Peyer's patch (tissue), 4 donors: ENCODE measurements at places on chromosomes 2 and 18. TPM values are rescaled to one million over a fixed set of nuclear protein-coding genes. Genes with fewer than 3 reads are reported as not detected.

- no peak for DNase-seq
Measured at GRCh38 chr2:120700659-120701058, 35.0 kb upstream of the GLI2 start.

- no peak for DNase-seq
Measured at GRCh38 chr18:6207116-6207515, 207.6 kb downstream of the L3MBTL4 start.

Gene ADNP2
- total RNA-seq = 24.9 TPM

Gene CYTIP
- total RNA-seq = 21.7 TPM

Gene DIPK1C
- not detected for total RNA-seq

Gene CDK15
- total RNA-seq = 9.9 TPM

Gene CYP27A1
- 198 TPM for total RNA-seq

DNA sequence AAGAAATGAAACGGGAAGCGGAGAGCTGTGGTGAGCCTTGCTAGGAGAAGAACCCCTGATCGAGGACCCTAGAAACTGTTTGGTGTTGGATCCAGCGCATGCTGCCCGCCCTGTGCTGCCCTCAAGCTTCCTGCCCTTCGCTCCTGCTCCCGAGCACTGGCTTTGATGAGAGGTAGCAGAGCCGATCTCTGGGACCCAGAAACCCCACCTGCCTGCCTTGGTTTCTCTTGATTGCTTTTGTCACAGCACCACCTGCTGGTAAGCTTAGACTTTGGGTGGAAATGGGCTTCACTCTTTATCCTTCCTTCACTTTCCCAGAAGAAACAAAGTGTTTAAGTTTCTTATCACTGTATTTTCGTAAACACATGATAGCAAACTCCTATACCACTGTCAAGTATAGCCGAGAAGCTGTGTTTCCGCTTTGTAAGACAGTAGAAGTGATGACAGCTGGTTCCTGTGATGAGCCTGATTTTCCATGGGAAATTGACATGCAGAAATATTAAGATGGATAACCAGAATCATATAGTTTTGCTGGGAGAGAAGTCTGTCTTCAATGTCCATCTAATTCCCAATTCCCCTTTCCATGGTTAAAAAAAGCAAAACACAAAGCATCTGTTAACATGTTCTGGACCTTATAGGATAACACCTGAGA is 267.4 kb downstream of the PHLPP1 start:
- DNase-seq = no peak

- DNase-seq = no peak
Measured at GRCh38 chr2:121193185-121193584, 91.8 kb downstream of the TFCP2L1 start.

- no peak for DNase-seq
Measured at GRCh38 chr2:132366421-132367180, 50.0 kb upstream of the GPR39 start.

Gene NCKAP5
- total RNA-seq = 28.5 TPM

DNA sequence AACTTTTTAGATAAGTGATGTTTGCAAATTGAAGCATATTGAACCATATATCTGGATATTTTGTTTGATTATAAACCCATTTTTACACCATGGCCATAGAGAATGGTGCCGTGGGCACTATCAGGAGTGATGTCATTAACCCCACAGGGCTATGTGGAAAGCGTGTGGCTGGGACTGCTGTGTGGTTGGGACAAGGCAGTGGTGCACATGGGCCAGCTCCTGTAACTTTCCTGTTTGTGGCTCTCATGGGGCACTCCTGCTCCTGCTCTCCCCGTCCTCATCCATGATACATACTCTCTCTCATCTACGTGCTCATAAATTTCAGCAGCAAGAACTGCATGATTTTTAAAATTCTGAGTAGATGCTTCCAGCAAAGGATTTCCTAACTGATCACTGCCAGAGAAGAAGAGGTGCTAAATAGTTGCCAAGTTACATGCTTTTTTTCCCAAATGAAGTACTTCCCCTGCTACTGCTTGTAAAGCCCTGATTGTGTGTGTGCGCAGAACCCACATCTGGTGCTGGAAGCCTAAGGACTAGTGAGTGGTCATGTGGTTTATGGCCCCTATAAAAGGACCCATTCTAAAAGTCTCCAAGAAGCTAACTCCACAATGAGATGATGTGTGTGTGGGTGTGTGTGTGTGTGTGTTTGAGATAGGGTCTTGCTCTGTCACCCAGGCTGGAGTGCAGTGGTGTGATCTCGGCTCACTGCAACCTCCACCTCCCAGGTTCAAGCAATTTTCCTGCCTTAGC is 240.8 kb downstream of the NEDD4L start:
- no peak for DNase-seq

Gene ELOA2
- not detected for total RNA-seq

DNA sequence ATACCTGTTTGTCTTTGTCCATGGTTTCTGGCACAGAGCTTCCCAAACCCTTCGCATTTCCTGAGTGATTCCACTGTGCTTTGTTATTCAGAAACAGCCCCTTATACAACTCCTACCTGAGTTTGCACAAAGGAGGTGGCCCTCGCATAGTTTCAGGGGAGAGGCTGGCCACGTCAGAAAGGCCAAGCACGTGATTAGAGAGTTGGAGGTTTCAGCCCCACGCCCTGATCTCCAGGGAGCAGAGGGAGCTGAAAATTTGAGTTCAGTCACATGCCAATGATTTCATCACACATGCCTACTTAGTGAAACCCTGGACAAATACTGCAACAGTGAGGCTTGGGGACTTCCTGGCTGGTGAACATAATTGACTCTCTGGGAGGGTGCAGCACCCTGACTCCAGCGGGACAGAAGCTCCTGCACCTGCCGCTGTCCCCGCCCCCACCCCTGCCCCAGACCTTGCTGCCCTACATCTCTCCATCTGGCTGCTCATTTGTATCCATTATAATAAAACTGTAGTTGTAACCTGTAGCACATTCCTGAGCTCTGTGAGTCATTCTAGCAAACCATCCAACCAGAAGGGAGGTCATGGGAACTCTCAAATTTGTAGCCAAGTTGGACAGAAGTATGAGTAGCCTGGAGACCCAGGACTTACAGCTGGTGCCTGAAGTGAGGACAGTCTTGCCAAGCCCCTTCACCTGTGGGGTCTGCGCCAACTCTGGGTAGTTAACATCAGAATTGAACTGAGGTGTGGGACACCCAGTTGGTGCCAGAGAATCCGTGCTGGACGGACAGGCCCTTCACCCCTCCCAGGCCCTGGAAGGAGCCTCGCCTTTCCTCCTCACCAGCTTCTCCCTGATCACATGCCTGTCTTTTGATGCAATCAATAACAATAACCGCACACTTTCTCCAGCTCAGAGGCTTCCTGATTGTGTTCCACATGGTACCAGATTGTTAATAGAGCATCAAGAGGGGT is 224.3 kb downstream of the ANAPC1 start:
- no peak for DNase-seq

DNA sequence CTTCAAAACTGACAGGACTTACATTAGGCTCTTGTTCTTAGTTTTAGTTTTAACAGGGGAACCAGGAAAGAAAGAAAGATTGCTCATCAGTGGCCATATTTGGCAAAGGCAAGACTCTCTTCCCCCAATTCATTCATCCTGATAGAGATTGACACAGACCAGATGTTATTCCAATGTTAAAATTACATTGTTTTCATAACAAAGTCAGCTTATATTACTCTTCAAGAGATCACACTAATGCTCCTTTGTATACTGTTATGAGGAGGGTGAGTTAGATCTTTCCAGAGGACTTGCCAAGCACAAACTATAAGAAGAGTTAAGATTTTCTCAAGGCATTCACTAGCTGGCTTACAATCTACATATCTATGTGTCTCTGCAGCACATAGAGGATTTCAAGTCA is 252.1 kb downstream of the SLC8A1 start:
- DNase-seq = no peak

- no peak for DNase-seq
Measured at GRCh38 chr2:172749388-172749787, 13.7 kb downstream of the RAPGEF4 start.

DNA sequence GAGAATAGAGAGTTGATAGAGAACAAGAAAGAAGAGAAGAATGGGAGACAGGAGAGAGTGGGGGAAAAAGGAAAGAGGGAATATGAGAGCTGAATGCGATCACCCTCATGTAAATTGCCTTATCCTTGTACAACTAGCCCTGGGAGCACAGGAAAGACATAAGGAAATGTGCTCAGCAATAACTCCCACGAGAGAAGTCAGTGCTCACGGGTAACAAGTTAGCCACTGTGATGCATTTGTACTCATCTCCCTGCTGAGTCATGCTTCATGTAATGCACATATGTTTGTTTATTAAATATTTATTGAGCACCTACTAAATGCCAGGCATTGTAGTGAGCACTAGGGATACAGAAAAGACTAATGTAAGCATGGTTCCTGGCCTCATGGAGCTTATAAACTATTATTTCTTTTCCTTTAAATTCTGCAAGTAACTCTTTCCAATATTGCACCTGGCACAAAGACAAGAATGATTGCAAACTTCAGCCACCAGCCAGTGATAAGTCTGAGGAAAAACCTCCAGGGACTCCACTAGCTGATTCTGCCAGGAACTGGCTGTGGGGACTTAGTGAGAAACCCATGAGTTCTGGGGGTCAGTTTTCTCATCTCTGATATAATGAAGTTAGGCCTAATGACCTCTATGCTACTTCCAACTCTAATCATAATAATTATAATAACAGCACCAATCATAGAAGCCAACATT is 124.1 kb downstream of the LNPK start:
- no peak for DNase-seq

Gene APCDD1
- total RNA-seq = 5.4 TPM

DNA sequence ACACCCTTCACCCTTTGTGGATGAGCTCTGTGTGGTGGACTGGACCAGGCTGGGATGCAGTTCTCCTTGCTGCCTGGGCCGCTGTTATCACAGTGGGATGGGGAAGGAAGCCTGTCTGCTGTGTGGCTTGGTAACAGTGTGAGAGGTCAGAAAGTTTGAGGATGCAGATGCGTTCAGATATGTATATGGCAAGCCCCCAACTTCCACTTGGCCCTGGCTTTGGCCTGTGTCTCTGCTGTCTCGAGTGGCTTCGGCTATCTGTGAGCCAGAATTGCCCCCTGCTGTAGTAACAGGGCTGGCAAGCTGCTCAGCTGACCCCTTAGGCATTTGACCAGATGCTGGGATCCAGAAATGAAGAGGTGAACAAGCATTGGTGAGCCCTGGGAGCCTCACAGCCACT is 106.8 kb downstream of the WDSUB1 start:
- DNase-seq = no peak

DNA sequence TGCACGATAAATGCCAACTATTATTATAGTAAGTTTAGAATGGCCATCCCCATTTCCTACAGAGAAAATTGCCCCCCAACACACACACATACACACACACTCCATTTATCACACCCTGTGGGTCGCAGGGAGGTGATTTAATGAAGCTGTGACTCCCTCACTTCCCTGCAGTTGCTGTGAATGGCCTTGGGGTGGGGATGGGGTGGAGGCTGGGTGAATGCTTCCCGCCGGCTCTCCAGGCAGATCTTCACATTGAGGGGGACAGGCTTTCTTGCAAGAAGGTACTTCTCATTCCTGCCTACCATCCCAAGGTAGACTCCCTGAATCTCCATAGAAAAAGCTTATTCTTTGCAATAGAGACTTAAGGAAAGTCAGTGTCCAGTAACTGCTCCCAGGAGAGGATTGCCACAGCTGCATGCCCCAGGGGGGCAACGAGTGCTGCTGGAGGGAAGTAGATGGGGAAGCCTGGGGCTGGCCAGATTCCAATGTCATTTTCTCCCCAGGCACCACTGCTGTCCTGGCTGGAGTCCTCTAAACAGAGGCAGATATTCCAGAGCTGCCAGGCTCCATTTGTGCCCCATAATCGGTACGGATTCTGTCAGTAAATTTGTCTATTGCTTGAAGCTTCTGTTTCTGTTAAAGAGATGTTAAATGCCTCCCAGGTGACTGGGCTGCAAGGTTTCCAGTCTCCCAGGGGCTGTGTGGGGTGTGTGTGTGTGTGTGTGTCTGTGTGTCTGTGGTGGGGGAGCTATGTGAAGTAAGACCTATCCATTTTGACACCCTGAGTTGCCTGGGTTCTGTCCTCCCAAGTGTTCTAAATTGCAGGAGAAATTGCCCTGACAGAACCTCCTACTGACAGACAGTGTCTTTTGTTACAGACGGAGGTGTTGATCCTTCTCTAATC is 265.5 kb downstream of the SRBD1 start:
- no peak for DNase-seq

DNA sequence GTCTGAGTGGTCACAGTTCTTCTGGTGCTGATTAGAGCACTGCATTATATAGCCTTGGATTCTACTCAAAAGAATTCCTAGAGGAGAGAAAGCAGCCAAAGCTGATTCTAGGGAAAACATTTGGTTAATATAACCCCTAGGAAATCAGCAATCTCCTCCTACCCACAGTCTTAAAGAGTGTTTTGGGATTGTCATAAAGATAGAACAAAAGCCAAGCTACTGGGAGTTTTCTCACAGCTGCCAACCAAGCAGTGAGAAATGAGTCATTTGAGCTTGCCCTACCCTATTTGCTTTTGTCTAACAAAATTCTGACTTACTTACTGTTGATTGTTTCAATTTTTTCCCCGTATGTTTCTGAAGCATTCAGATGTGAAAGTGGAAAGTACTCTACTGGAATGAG is 469.3 kb downstream of the PLCL1 start:
- no peak for DNase-seq

Gene IL37
- not detected for total RNA-seq

DNA sequence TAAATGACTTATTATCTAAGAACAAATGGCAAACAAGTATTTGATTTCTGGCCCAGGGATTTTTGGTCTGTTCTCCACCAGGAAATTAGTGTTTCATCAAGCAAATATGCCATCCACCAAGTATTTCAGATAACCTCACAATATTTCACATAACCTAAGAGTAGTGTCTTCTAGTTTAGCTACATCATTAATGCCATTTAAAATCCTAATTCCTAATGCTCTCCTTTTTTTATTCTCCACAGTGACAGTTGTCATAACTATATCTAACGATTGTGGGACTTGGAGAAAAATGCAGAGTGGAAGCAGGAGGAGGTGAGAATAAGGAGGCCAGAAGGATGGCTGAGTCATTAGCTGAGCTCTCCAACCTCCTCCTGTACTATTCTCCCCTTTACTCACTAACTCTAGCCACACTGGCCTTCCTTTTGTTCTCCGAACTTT is 58.5 kb upstream of the CTLA4 start:
- no peak for DNase-seq

Gene TMEFF2
- total RNA-seq = 1.6 TPM

Gene UNC80
- total RNA-seq = not detected

GRCh38 chr2:151766437-151767153 is 32.3 kb upstream of the NEB start:
- DNase-seq = no peak

- DNase-seq = no peak
Measured at GRCh38 chr2:101827246-101827645, 129.7 kb downstream of the MAP4K4 start.

Gene DHRS9
- total RNA-seq = 10.2 TPM

DNA sequence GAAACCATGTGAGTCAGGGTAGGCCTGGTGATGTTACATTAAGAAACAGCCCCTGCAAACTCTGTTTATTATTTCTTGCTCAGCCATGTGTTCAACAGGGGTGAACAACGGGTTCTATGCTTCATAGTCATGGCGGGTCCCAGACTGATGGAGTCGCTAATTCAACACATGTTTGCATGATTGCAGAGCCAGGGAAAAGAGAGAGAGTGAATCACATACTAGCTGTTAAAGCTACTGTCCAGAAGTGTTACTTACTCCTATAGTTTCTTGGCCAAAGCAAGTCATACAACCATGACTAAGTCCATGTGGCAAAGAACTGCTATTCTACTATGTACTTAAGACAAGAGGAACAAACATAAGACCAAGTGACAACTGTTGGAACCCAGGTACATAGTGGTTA is 241.2 kb upstream of the SKOR2 start:
- no peak for DNase-seq

GRCh38 chr2:148603562-148603920 is 41.0 kb upstream of the EPC2 start:
- no peak for DNase-seq

Gene ANXA4
- total RNA-seq = 106 TPM
